ENCODE measurements at places on chromosomes 6 and 20.

- no peak for DNase-seq
Observed at GRCh38 chr6:89350281-89350966, 2.1 kb downstream of the UBE2J1 start.

DNA sequence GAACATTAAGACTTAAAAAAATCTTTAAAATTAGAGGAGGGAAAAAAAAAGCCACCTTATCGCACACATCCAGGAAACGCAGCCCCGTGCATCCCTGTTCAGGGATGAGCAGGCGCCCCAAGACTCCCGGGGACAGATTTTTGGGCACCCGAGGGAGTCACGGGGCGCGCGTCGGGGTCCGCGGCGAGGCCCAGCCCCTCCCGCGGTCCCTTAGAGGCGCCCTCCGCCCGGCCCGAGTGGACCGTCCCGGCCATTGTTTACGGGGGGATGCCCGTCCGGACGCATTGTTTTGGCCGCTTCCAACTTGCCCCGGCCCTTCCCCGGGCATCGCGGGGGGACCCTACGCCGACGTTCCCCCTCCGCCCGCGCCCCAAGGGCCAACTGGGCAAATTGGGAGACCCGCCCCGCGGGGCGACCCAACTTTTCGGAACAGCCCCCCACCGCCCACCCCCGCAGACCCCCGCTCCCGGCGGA lies 610 bp downstream of the ZNF217 start:
- peak; percentile 42 for DNase-seq

DNA sequence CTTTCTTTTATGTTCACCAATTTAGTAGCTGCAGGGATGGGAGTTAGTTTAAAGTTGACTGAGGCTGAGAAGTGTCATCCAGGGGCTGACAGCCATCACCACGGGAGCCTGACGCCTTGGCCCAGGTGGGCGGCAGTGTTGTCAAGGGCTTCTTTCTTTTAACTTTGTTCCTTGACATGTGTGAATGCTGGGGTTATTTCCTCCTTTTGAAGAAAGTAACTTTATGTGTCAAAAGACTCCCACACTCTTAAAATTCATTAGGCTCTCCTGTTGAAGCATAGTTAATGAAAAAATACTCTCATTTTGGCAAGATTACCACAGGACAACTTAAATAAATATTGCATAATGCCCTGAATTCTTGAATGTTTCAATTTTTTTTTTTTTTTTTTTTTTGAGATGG lies 50.0 kb downstream of the SASH1 start:
- no peak for DNase-seq

GRCh38 chr6:134103006-134103405 lies 50.6 kb upstream of the SLC2A12 start:
- DNase-seq = no peak

- no peak for DNase-seq
Observed at GRCh38 chr6:137266309-137266586, 47.1 kb upstream of the IFNGR1 start.

GRCh38 chr20:25179439-25180089 lies 15.9 kb upstream of the ENTPD6 start:
- DNase-seq = no peak

Data from activated naive CD4-positive, alpha-beta T cell treated with anti-CD3 and anti-CD28 coated beads, Interleukin-2, amount 50 U/mL, for 72 hours (primary cell).